ENCODE measurements at places on chromosomes 4 and X.

DNA sequence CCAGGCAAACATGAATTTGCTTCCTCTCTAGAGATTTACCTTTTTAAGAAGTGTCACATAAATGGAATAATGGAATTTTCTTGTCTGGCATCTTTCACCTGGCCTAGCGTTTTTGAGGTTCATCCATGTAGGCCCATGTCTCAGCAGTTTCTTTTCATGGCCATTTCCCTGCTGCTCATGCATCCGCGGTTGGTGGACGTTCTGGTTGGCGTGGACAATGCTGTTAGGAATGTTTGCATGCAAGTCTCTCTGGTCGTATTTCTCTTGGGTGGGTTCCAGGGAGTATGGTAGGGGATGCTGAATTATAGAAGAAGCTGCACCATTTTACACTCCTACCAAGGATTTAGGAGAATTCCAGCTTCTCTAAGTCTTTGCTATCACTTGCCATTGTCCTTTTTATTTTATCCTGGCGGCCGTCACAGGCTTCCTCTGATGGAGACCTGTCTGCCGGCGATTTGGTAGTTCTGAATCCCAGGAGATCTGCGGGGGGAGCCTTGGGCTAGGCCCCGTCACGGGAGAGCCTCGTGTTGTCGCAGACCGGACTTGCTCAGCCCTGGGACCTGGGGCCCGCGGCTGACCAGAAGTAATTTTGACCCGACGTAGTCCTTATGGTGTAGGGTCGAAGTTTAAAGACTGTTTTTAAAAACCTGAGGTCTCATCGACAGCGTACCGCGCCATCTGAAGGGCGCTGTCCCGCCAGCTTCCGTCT lies 56.9 kb upstream of the TADA2B start:
- DNase-seq, result no peak

DNA sequence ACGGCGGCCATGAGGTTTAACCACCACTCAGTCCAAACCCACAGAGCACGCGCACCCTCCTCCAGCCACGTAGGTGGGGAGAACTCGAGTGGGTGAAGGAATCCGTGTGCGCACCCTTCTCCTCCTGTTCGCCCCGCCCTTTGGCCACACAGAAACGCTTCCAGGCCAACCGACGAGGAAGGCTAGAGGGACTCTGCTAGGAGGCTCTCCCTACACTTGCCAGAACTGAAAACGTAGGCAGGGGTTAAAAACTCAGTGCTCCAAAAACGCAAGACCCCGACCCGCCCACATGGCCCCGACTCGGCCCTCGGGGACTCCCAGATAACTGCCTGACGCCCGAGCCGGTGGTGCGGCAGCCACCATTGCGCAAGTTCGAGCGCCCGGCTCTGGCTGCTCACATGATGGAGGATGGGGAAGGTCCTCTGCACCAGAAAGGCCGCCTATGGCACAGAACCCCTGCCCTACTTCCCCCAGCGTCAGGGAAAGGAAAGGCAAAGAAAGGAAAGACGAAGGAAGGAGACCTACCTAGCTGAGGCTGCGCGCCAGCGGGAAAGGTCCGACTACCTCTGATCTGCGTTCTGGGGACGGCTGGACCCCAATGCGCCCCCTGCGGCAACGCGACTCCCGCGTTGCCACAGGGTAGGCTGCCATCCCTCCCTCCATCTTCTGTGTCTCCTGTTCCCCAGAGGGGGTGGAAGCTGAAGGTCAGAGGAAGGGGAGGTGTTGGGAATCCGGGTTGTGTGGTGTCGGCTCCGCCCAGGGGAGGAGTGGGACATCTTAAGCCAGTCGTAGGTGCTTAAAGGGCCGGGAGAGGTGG lies 201.9 kb upstream of the AGTR2 start:
- no peak for DNase-seq

- no peak for DNase-seq
Measured at GRCh38 chr4:76998251-76998901, 48.8 kb downstream of the SEPTIN11 start.

GRCh38 chrX:5842601-5843000 lies 386.1 kb downstream of the NLGN4X start:
- DNase-seq, result no peak

GRCh38 chr4:83323136-83323535 lies 11.5 kb downstream of the HPSE start:
- no peak for DNase-seq

GRCh38 chr4:8301851-8302730 lies 32.5 kb downstream of the HTRA3 start:
- DNase-seq, result no peak

GRCh38 chr4:113636877-113637276 lies 124.7 kb downstream of the CAMK2D start:
- DNase-seq, result peak; percentile 69

DNA sequence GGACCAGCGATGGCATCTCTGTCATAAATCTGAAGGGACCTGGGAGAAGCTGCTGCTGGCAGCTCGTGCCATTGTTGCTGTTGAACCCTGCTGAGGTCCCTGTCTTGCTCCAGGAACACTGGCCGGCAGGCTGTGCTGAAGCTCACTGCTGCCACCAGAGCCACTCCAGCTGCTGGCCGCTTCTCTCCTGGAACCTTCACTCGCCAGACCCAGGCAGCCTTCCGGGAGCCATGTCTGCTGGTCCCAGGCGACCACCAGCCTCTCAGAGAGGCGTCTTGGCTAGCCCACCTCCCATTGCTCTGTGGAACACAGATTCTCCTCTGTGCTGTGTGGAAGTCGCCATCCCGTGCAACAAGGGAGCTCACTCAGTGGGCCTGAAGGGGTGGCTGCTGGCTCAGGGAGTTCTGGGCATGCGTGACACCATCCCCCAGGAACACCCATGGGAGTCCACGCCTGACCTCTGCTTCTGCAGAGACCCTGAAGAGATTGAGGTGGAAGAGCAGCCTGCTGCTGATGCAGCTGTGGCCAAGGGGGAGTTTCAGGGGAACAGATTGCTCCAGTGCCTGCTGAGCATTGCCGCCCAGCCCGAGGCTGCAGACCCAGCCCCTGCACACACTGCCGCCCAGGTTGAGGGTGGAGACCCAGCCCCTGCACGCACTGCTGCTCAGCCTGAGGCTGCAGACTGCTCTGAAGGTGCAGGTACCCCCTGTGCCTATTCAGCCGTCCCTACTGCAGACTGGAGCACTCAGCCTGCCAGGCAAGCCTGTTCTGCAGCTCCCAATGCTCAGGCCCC lies 33.1 kb upstream of the CYP4V2 start:
- no peak for DNase-seq

- no peak for DNase-seq
Measured at GRCh38 chr4:102143433-102143832, 201.8 kb downstream of the SLC39A8 start.

DNA sequence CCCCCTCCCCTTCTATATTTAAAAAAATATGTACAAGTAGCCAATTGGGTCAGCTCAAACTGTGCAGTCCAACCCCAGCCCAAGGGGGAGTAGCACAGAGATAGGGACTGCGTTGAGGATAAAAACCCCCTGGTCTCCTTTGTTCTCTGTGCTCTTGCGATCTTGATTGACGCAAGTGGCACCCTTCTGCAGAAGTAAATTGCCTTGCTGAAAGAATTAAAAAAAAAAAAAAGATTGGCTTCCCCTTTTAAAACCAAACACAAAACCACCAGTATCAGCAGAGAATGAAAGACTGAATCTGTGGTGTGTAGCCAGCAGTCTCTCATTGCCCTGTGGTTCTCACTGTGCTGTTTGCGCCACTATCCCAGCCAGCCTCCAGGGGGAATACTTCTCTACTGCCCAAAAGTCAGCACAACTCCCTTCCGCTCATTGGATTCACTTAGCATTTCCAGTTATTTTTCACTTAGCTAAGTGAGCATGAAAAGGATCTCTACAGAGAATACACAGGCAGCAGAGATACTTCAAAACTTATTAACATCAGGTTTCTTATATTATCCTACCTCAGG lies 29.7 kb downstream of the MANBA start:
- DNase-seq, result no peak

DNA sequence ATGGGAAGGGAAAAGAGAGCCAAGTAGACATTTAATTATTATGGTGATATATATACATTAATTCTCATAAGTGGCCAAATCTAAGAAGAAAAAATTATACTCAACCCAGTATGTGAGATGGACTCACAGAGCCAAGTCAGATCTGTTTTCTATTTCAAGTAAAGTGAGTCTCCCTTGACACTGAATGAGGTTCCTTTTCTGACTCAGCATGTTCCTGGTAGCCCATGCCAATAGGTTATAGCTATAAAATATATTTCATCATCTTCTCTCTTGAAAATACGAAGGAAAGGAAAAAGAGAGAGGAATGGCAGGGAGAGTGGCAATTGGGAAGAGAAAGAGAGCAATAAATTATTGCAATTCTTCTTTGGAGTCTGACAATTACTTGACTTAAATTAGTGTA lies 68.8 kb upstream of the GRIA2 start:
- no peak for DNase-seq

- no peak for DNase-seq
Measured at GRCh38 chr4:163672751-163673150, 178.3 kb downstream of the TMA16 start.

GRCh38 chr4:71230271-71231128 lies 108.3 kb upstream of the SLC4A4 start:
- DNase-seq, result no peak

DNA sequence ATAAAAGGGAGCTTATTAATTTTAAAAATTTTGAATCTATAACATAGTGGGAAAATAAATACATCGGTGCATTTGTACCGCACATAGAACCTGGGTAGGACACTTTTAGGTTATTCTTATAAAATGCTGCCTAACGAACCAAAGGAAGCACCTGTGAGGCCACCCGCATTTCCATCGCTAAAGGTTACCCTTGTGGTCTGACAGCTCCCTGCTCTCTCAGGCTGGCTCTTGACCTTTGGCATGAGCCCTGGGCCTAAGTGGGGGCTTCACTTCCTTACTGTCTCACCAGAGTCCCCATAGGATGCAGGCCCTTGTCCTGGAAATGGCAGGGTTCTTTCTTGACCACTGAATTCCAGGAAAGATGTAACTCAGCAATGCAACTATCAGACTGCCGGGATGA lies 46.0 kb downstream of the HADH start:
- no peak for DNase-seq

- DNase-seq, result no peak
Measured at GRCh38 chr4:104967034-104967401, 179.7 kb upstream of the TET2 start.

DNA sequence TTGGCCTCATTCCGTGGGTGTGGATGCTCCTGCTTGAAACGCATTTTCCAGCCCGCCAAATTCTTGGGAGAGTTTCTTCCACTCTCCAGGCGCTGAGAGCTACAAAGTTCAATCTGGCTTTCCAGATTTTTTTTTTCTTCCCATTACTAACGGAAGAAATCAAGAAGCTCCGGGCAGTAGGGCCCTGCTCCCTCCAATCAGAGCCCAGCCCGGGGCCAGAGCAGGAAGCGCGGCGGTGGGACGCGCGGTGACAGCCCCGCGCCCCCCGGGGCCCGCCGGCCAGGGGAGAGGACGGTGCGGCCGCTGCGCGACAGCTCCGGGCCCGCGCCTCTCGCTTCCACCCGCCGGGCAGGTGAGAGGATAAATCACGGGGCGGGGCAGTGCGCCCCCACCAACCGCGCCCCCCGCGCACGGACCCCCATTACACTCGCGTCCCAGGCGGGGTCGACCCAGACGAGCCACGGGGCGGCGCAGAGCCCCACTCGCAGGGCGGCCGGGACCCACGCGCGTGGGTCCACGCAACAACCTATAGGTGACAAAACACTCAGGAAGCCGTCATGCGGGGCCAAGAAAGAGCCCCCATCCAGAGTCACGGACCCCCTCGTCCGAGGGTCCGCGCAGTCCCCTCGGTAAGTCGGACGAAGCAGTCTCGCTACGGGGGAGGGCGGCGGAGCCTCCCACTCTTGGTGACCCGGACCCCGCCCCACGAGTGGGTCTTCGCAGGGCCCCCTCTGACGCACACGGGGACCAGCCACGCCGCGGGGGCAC lies 868 bp downstream of the AFAP1 start:
- peak; percentile 38 for DNase-seq

- DNase-seq, result no peak
Measured at GRCh38 chr4:87445964-87446363, 23.6 kb downstream of the NUDT9 start.

DNA sequence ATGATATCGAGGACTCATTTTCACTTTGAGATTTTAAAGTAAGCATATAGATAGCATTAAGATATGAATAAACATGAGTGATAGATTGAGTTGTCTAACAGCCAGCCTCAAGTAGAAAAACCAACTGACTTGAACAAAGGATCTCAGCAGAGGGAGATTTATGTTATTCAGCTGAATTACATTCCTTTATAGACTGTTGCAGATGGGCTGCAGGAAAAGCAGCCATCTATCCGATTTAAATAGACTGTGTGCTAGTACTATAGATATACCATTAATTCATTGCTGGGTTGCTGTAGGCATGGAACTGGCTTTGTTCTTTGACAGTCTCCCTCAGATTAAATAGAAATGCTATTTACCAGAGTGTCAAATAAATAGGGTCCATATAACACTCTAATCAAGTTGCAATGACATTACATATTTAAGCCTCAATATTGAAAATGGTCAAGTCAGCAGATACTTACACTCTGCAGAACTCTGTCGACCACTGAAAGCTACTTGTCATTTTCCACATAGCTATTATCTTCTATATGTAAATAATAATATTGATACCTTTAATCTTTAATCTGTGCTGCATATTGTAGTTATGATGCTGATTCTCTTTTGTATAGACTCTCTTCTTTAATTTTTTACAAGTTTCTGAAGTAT lies 750.8 kb downstream of the CENPC start:
- DNase-seq, result no peak

DNA sequence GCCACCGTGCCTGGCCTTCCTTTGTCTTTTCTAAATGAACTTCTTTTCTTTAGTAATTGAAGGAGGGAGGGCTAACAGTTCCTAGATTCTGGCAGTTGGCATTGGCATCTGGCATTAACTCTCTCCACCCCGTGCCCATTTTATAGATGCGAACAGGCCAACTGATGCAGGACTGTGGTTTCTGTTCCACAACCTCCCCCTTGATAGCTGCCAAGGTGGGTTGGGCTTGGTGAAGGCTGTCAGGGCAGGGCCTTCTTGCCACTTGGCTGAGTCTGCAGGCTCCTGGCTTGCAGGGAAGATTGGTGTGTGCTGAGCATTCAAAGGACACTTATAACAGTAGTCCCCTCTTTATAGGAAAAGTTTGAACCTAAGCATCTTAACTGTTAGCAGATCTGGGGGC lies 4.3 kb downstream of the SOWAHD start:
- DNase-seq, result no peak

- DNase-seq, result peak; percentile 40
Measured at GRCh38 chr4:113278324-113278934, 229.0 kb downstream of the ANK2 start.

DNA sequence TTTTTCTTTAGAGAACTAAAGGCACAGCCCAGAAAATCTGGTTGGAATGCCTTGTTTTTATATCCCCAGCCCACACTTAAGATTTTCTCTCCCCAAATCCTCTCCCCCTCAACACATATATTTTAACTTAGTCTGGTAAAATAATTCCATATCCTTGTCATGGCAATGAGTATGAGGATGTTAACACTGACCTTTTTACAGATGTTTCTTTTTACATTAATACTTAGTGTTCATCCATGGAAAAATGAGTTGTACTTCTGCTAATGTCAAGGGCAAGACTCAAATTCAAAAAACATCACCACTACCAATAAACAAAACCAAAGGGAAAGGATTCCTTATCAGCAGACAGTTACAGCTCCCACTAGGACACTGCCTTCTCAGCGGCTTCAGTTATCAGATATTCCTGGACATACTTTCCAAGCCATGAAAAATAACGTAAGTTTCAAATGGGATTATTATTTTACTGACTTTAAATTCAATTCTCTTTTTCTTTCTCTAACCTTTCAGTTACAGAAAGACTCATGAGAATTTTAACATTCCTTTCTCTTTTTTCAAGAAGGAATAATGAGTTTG lies 83.3 kb downstream of the RASL11B start:
- DNase-seq, result no peak

- DNase-seq, result no peak
Measured at GRCh38 chr4:2163311-2163821, 78.6 kb downstream of the HAUS3 start.

All from CD4-positive, alpha-beta T cell treated with Interleukin-12 subunit alpha and Interleukin-12 subunit beta, for 1 hour (primary cell).